ENCODE measurements at places on chromosomes 4 and X. TPM values are rescaled to one million over a fixed set of nuclear protein-coding genes. Genes with fewer than 3 reads are reported as not detected.

The HOPX gene
- total RNA-seq: not detected

DNA sequence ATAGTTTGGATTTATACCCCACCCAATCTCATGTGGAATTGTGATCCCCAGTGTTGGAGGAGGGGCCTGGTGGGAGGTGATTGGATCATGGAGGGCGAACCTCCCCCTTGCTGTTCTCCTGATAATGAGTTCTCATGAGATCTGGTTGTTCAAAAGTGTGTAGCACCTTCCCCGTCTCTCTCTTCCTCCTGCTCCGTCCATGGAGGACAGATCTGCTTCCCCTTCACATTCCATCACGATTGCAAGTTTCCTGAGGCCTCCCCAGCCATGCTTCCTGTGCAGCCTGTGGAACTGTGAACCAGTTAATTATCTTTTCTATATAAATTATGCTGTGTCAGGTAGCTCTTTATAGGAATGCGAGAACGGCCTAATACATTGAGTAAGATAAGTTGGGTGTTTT is 518.8 kb upstream of the LCORL start:
- DNase-seq: no peak

GRCh38 chrX:8879750-8880149 is 78.6 kb upstream of the FAM9A start:
- DNase-seq: peak; percentile 25

DNA sequence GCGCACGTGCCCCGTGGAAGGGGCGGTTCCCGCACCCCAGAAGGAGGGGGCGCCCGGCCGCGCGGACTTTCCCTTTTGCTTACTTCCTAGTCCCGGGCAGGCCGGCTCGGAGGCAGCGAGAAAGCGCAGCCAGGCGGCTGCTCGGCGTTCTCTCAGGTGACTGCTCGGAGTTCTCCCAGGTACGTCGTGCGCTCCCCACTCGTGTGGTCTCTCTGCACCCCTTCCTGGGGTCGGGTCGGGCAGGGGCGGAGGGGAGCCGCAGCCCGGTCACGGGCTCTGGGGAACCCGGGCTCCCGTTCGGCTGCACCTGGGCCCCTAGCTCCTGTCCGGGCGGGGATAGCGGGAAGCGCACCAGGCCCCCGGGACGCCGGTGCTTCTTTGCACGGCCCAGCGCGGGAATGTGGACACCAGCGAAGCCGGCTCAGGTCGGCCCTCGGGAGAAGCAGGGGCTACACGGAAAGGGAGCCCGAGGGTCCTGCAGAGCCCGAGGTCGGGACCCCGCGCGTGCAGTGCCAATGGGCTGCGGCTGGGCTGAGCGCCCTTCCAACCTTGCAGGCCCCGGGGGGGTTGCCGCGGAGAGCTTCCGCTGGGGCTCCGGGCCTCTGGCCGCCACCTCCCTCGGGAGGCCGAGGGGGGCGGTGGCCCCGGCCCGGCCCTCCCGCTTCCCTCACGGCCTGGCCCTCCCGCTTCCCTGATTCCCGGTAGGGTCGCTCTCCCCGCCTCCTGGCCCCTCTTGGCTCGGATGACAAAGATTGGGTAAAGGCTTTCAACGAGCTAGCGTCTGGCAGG is at the start of gene TLR2:
TLR2 (plus strand) TSS at position 99 of the 789 bp plus-strand sequence. CDS start 18,628 bp downstream, outside the sequence.
- peak; percentile 47 for DNase-seq

The CPE gene
- total RNA-seq: 77.9 TPM

DNA sequence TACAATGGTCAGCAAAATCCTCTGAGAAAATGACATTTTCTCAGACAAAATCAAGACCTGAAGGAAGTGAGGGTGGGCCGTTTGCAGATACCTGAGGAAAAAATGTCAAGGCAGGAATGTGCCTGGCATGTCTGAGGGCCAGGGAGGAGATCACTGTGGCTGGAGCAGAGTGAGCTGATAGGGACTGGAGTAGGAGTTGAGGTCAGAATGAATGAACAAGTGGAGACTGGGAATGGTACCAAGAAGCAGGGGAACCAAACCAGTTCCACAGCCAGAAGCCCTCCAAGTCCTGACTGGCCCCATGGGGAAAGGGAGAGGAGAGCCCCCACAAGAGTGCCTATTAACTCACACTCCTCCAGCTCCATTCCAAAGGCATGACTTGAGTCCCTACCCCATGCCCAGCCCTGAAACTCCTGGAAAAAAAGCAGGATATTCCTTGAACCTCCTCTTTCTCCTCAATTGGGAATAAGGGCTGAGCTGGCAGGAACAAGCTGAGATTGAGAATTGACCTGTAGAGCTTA is 41.5 kb downstream of the STEEP1 start:
- no peak for DNase-seq

GRCh38 chrX:45229348-45229747 is 28.7 kb upstream of the DIPK2B start:
- no peak for DNase-seq

The IQSEC2 gene
- total RNA-seq: 10.2 TPM

DNA sequence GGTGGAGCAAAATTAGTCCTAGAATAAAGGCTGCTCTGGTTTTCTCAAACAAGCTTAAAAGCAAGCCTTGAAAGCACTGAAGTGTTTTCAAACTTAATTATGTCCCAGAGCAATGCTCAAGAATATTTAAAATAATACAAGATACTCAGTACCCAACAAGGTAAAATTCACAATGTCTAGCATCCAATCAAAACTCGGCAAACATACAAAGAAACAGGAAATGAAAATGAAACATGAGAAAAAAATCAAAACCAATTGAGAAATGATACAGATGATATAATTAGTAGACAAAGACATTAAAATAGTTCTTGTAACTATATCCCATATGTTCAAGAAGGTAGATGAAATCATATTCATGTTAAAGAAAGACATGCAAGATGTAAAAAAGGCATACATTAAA is 45.0 kb upstream of the MAML3 start:
- no peak for DNase-seq

GRCh38 chrX:49303346-49303745 is at the start of gene GAGE10:
Gene GAGE10 (plus strand): TSS chrX:49303646. CDS start chrX:49304860, 1,214 bp downstream.
- no peak for DNase-seq

DNA sequence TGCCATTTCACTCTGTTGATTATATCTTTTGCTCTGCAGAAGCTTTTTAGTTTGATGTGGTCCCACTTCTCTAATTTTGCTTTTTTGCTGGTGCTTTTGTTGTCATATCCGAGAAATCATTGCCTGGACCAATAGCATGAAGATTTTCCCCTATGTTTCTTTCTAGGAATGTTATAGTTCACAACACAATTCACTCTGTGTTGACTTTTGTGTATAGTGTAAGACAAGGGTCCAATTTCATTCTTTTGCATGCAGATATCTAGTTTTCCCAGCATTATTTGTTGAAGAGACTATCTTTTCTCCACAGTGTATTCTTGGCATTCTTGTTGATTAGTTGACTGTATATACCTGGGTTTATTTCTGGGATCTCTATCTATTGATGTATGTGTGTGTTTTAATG is 8.3 kb upstream of the CPE start:
- DNase-seq: no peak

GRCh38 chrX:107355533-107355932 is 93.9 kb upstream of the FRMPD3 start:
- no peak for DNase-seq

GRCh38 chr4:106201373-106201772 is 114.6 kb downstream of the TBCK start:
- peak; percentile 37 for DNase-seq

GRCh38 chrX:19225909-19226308 is 103.6 kb upstream of the ADGRG2 start:
- no peak for DNase-seq

DNA sequence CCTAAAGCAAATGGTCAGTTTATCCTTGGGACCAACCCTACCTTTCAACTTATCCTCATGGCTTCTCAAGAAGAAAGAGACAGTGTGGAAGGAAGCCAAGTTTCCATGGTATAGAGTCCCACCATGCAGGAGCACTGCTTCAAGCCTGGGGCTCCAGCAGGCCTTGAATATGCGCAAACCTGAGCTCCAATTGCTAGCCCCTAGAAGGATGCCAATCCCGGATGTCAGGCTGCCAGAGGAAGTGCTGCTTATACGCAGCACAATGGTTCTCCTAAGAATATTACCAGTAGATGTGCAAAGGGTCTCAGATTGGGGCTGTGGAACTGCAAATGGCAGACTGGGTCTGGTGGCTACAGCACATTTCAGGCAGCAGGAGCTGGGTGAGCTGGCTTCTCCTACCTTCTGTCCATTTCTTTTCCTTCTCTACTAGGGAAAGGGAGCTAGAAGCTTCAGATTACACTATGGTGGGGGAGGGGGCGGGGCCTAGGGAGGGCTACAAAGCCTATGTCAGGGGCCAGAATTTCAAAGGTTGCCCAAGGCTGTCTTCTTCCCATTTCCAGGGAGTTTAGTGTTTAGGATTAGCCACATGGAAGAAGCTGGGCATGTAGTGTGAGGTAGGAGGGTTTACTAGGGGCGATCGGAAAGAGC is 40.7 kb upstream of the CITED1 start:
- no peak for DNase-seq

- DNase-seq: no peak
Measured at GRCh38 chr4:139007640-139008039, 7.9 kb upstream of the NOCT start.

The SMARCA1 gene
- total RNA-seq: 36.9 TPM

- DNase-seq: peak; percentile 27
Measured at GRCh38 chrX:20455001-20455400, 188.3 kb upstream of the RPS6KA3 start.

GRCh38 chrX:46234775-46235174 is 310.4 kb downstream of the ZNF674 start:
- DNase-seq: no peak

DNA sequence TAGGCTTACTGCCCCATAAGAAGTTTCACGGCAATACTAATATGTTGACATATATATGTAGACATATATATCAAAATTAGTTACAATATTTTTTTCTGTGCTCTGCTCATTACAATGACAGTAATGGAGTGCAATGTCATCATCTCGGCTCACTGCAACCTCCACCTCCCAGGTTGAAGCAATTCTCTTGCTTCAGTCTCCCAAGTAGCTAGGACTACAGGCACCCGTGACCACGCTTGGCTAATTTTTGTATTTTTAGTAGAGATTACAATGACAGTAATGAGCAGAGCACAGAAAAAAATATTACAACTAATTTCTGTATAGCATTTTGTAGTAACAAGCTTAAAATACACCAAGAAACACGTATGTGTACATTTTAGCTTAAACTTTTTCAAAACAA is 7.6 kb downstream of the EIF4E start:
- no peak for DNase-seq

DNA sequence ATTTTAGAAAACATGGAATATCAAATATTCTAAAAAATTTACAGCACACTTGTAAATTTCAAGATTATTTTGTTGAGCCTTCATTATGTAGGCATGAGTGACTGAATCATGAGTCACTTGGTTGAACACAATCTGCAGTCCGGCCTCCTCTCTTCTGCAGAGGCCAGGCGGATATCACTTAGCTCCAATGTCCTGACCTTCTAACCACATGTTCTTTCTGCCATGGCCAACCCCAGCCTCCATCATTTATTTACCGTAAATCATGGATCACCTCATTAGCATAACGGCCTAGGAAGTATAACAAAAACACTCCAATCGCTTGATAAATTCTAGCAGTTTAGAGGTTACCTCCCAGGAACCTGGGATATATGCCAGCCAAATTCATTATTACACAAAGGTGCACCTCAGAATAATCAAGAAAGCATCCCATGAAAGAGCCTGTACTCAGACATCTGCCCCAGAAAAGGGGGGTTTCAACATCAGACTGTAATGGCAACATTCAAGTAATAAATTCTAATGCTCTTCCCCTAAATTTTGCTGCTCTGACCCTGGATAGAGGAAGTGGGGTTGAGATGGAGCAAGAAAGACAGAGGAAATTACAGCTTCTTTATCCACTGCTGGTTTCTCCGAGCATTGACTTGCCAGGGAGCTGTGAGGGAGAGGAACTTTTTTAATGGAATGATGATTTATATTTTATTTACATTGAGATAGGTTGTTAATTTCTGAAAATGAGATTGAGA is 2153.6 kb upstream of the AGA start:
- peak; percentile 1 for DNase-seq

The IL2RG gene
- total RNA-seq: not detected

DNA sequence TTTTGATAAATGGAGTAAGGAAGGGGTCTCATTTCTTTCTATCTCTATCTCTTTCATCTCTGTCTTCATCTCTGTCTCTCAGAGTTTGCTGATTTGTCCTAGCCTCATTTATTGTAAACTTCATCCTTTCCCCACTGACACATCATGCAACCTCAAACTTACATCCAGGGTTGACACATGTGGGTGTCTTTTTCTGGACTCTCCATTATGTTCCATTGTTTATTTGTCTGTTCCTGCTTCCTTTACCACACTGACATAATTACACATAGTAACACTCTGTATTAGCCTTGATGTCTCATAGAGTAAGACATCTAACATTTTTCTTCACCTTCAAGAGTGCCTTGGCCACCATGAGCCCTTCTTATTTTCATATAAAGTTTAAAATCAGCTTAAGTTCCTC is 8.1 kb upstream of the SRD5A3 start:
- DNase-seq: no peak

The FAM236D gene
- not detected for total RNA-seq

The ADH1A gene
- not detected for total RNA-seq

All from GM23248 (cell line).